ENCODE measurements at places on chromosomes 2 and 18.

GRCh38 chr18:60193780-60194179, 178.8 kb downstream of the MC4R start:
- DNase-seq, result no peak

DNA sequence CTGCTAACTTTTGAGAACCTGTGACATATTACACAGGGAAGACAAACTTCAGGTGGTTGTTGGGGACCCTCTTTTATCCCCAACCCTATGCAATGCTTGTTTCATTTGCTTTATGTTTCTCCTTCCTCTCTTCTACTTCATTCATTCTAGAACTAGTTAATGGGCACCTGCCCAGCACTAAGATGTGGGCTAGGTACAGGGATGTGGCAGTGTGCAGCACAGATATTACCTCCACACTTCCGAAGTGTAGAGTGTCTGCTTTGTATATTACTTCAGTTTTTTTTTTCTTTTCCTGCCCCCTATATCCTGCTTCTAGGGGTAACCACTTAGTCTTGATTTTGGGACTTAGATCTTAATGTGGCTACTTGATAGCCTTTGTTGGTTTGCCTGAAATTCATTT, 35.1 kb downstream of the CD28 start:
- DNase-seq, result no peak

GRCh38 chr2:39919511-39920306, 140.7 kb upstream of the THUMPD2 start:
- no peak for DNase-seq

GRCh38 chr2:178805457-178805856, 1.8 kb downstream of the TTN start:
- DNase-seq, result no peak

DNA sequence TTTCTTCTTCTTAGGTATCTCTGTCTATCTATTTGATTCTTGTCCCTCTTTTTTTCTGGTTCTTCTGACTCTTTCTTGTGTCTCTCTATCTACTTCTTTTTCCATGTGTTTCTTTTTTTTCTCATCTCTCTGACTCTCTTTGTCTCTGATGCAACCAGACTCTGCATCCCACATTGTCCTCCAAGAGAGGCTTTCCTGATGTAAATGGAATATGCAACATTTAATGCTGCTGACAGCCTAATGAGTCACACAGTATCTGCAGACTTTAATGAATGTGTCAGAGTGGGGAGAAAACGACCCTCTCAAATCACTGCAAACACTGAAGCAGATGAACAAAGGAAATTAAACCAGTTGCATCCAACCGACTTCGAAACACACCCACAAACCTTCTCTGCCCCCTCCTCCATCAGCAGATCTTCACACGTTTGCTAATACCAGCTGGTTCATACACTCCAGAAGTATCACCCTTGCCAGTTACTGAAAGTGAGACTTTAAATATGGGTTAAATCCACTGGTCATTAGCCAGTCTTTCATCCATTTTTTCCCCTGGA, 351.5 kb downstream of the TXNL1 start:
- DNase-seq, result no peak

DNA sequence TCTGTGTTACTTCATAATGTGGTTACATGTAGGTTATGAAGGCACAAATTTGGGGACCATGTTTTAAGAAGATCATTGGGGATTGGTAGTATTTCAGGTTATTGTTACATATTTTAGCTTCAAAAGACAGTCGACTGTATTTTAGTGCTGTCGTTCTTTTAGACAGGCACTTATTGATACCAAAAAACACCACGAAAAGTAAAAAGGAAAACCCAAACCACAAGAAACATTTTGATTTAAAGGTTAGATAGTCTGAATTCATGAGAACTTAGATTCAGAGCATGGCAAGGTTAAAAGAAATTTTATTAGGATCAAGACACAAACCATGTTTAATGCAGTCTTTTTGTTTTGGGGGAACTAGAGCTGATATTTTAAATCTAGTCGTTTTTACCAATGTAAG, 209.0 kb downstream of the CAMKMT start:
- no peak for DNase-seq

- no peak for DNase-seq
Observed at GRCh38 chr2:134621939-134622705, 96.7 kb downstream of the TMEM163 start.

DNA sequence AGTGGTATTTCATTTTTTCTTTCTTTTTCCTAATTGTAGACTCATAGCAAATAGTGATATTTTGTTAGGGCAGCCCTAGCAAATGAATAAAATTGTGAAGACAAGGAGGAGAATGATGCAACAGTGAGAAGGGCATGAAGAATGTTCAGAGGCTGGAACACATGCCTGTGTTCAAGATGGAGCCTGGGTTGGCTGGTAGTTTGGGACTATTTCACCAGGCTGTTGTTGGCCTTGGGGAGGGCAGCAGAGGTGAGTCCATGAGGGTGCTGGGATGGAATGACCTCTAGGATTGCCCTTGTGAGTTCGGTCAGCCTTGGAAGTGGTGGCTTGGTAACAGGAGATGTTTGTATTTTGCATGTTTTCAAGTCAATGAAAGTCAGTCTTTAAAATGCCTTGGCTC, 10.1 kb upstream of the CDC42EP3 start:
- no peak for DNase-seq

- no peak for DNase-seq
Observed at GRCh38 chr2:203661279-203661908, 45.0 kb upstream of the CD28 start.

GRCh38 chr18:55584201-55584600, 3.8 kb downstream of the TCF4 start:
- no peak for DNase-seq

GRCh38 chr18:45066886-45067285, 386.2 kb downstream of the SETBP1 start:
- DNase-seq, result no peak

DNA sequence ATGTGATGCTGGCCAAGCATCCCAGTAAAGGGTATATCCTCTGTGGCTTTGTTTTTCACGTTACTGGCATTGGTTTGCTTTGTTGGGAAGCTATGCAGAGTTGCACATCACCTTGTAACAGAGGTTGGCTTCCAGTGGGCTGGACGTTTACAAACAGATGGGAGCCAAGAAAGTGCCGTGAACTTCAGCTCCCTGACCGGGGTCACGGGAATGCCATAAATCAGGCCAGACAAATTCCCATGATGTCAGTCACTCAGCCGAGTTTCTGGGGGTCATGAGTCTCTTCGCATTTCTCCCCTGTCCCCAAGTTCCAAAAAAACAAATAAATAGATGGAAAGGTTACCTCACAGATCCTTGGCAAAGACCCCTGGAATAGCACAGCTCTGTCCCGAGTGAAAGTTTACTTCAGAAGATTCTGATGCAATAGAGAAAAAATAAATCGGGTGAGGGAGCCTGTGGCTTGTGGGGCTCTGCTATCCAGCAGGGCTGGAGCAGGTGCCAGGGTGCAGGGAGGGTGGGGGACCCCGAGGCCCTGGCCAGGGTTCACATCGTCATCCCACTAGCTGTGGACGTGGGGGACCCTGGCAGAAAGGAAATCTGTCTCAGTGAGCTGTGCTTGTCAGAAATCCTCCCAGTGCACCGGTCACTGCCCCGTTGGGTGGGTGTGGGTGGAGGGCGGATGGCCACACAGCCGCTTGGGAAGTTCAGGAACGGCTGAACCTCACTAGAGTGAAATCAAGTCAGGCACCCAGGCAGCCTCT, 27.8 kb downstream of the TWIST2 start:
- no peak for DNase-seq

DNA sequence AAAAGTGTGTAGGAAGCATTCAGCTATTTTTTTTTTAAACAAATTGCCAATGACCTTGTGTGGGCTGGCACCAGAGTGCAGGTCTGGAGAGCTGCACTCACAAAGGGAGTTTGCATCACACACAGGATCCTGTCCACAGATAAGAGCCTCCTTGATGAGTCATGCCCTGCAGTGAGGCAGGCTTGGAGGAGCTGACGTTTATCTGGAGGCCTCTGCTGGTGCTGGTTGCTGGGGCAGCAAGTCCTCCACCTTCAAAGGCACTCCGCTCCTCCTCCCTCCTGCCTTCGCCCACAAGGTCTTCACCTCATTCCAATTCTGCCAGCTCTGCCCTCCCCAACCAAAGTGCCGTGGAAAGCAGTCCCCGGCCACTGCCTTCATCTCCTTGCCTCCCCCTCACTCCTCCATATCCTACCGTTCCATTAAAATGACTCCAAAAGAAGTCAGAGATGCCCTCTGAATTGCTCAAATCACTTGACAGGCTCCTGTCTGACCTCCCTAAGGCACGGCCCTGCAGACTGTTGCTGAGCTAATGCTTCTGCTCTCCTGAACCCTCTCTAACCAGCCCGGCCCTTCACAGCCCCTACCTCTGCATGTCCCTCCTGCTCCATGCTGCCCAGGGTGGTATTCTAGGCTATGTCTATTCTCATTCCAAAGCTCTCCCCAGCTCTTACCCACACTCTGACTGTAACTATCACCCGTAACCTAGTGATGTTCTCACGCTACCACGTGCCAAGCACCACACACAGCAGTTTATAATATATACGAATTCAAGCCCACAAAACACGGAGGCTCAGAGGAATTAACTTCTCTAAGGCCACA, 30.9 kb downstream of the LONRF2 start:
- DNase-seq, result no peak

GRCh38 chr2:152861349-152861942, 143.0 kb downstream of the ARL6IP6 start:
- peak; percentile 17 for DNase-seq
